Activated T-cell treated with anti-CD3 and anti-CD28 coated beads for 48 hours (primary cell): ENCODE measurements at places on chromosomes 1 and 21.

GRCh38 chr21:29164323-29164942, 34.0 kb downstream of the MAP3K7CL start:
- DNase-seq = no peak

DNA sequence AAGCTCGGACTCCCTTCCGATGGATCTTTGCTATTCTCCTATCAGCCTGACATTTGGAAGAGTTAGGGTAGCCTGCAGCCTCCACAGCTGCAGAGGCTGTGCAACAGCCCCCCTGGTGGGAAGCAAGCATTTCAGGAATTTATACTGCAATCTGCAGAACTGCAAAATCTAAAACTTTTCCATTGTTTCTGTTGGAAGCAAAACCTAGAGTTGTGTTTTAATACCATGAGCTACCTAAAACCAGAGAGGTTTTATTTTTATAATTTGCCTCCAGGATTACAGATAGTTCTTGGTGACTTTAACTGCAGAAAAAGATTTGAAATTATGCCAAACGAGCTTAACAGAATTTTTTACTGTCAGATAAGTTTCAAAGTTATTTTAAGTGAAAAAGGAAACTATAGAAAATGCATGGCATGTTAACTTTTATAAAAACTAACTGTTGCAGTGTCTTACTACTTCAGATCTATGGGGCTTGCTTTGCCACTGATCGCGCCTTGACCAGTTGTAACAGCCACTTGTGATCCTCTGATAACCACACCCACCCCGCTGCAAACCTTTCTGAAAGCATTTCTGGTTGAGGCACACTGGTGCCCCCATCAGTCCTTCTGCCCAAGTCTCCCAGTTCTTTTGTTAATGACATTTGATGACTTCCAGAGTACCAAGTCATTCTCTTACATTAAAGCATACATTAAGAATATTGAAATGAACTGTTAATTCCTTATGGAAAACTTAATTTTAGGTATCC, 64.8 kb downstream of the PRDM2 start:
- DNase-seq = no peak

GRCh38 chr1:237316352-237316751, 274.4 kb downstream of the RYR2 start:
- no peak for DNase-seq

- no peak for DNase-seq
Observed at GRCh38 chr1:99527078-99527477, 118.8 kb upstream of the PALMD start.

GRCh38 chr1:50080904-50081586, 27.7 kb upstream of the ELAVL4 start:
- no peak for DNase-seq

DNA sequence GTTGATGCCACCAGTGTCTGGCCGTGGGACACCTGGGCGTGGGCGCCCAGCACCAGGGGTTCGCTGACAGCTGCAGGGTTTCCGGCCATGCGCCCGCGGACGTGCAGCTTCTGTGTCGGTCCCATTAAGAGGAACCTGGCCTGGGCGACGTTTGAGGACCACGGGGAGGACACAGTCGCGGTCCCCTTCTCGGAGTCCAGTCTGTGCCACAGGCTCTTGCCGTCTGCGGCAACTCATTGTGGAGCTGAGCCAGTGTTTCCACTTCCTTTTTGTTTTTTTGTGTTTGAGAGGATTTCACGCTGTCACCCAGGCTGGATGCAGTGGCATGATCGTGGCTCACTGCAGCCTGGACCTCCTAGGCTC, 1.6 kb upstream of the C1orf159 start:
- DNase-seq = no peak

DNA sequence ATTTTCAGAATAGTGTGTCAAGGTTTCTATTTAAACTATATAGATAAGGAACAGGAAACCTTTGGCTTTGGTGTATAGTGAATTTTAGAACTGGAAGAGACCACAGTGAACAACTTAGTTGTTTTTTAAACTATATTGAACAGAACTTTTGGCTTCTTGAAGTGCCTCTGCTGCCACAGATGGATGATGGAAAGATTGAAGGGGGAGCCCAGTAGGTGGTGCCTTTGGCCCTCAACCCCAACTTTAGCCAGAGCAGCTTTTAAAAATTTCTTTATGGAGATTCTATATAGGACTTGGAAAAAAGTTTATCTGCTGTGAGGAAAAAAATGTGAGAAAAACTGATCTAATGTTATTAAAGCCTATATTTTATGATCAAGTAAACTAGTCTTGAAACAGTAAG, 50.2 kb downstream of the SWT1 start:
- no peak for DNase-seq

DNA sequence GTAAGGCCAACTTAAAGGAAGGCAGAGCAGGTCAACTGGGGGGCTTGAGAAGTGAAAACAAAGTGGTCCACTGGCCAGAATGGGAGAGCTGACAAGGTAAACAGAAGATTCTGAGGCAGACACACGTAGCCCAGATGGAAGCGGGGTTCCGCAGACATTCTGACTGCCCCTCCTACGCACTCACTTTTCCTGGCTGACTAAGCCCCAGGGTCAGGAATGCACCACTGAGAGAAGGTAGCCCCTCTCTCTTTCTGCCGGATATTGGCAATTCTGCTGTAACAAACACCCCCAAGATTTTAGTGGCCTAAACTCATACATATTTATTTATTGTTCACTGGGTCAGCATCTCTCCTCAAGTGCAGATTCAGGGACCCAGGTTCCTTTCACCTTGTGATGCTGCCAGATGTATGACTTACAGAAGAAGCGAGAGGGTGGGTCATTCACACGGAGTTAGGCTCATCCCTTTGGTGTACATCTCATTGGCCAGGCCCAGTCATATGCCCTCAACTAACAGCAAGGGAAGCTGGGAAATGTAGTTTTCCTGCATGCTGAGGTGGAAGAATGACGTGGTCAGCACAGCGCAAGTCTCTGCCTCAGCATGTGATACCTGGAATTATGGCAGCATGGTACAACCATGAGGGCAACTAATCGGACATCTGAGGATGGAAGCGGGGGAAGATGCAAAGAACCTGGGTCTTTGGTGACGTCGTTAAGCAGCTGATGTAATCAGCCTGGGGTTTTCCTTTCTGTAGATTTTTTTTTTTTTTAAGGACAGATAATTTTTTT, 43.4 kb upstream of the MRPS6 start:
- peak; percentile 26 for DNase-seq

- DNase-seq = no peak
Observed at GRCh38 chr1:203906932-203907331, 45.5 kb downstream of the SNRPE start.

DNA sequence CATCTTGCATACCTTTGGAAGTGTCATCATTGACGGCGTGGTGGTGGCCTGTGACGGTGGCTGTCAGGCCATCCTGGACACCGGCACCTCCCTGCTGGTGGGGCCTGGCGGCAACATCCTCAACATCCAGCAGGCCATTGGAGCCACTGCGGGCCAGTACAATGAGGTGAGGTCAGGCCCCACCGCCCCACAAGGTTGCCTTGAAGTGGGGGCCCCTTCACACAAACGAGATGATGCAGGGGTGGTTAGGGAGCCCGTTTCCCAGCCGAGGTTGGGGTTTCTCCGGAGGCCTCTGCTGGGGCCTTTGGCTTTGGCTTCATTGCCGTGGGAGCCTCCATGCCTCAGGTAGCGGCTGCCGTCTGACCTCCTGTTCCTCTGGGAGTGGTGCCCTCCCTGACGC, 29.6 kb downstream of the KCNA10 start:
- DNase-seq = no peak

DNA sequence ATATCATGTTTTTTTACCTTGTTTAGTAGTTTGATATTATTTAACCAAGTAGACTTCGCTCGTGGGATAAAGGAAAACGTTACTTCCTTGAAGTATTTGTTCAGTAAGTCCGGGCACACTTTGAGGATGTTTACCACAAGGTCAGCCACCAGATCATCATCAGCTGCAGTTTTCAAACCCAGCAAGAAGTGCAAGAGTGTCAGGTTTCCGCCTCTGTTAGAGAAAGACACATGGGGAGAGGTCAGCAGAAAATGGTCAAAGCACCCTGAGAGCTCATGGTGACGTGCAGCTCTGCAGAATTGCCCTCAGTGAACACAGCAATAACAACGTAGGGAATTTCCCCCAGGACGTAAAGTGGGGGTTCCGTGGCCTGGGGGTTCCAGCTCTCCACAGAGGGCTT, 24.4 kb downstream of the URB1 start:
- no peak for DNase-seq

DNA sequence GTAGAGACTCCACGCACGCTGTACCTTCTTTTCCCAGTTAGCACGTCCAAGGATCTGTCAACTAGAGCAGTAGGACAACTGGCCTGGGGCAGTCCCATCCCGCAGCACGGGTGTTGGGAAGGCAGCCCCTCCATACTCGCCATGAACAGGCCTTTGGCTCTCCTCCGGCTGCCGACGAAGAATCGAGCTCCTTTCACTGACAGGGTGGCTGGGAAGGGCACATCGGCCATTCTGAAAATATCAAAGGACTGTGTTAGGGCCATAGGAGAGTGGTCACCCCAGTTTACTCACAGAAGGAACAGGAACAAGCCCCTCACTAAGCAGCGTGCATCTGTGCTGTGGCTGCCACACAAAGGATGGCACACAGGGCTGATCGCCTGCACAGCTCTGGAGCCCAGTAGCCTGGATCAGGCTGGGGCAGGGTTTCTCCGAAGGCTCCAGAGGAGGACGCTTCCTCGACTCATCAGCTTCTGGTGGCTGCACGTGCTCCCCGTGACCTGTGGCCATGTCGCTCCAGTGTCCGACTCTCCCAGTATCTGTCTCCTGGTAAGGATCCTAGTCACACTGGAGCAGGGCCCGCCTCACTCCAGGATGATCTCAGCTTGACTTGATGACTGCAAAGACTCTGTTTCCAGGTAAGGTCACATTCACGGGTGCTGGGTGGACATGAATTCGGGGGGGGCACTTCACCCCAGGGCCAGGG, 8.9 kb downstream of the KRTAP10-1 start:
- DNase-seq = no peak

DNA sequence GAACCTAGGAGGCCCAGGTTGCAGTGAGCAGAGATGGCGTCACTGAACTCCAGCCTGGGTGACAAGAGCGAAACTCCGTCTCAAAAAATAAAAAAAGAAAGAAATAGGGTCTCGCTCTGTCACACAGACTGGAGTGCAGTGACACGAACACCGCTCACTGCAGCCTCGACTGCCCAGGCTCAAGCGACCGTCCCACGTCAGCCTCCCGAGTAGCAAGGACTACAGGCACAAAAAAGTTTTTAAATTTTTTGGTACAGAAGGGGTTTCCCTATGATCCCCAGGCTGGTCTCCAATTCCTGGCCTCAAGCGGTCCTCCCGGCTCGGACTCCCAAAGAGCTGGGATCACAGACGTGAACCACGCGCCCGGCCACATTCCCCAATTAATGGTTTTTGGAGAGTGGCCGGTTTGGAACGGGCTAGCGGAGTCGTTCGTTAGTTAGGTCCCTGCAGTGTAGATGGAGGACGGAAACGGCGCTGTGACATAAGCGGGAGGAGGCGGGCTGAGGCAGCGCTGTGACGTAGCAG, 611 bp upstream of the GUK1 start:
- DNase-seq = no peak

DNA sequence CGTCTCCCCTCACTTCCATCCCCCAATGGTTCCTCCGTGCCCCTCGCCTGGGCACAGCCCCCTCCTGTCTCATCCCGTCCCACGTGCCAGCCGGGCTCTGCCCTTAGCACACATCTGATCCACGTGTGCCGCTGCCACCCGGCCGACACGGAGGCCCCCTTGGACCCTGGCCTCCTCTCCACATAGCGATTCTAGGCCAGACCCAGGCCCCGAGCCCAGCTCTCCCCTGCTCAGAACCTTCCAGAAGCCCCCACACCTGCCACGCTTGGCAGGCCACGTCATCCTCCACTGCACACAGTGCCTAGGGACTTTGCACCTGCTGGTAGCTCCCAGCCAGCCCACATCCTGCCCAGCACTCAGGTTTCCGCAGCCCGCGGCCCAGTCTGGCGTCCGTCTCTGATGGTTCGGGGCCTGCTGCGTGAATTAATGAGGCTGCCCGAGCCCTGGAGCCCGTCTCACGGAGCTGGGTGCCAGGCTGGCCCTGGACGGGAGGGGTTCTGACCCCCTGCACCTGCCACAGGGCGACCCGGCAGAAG, 20.1 kb downstream of the PLCH2 start:
- DNase-seq = no peak

- no peak for DNase-seq
Observed at GRCh38 chr1:224805889-224806288, 123.6 kb upstream of the DNAH14 start.

DNA sequence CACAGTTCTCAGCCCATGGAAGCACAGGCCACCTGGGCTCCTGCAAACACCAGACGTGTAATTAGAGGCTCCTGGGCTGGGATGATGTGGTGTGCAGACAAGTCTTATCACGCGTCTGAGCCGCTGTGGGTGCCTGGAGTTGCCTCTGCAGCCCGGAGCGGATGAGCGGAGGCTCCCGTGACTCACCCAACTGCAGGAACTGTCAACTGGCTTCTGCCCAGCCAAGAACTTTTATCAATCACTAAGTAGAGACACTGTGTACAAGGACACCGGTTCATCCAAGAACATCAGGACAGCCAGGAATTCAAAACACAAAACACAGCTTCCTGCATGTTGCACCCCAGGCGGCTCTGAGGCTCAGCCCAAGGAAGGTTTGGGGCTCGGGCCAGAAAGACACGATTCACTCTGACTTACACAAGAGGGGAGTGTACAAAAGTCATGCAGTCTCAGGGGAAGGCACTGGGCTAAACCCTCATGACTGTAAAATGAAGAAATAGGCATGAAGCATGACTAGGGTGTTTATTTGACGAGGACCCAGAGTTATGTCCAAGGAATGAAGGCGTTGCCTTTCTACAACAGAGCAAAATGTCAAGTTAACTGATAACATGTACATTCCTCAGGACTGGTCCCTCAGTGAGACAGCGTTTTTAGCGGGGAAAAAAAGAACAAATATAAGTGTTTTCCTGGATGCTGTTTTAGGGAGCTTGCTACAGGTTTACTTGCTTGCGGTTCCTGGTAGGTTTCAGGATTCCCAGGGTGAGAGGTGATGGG, 21.1 kb downstream of the ERRFI1 start:
- DNase-seq = no peak

- DNase-seq = no peak
Observed at GRCh38 chr1:181222972-181223505, 134.5 kb downstream of the IER5 start.

DNA sequence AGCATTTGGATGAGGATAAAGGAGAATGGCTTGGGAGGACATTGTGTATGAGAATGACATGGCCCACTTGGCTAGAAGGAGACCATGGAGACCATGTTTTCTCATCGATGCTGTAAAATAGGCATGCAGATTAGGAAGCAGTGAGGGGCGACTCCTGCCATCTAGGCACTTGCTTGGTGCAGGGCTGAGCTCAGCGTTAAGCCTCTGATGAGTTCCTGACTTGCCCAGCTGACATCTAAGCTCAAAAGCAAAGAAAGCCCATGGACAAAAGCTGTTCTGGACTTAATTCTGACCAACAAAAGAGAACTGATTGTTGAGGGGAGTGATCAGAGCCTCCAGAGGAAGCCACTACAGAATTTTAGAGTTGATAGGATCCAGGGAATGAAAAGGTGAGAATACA, 74.5 kb downstream of the LRRN2 start:
- DNase-seq = no peak
